ENCODE measurements at places on chromosomes 2 and 18.

DNA sequence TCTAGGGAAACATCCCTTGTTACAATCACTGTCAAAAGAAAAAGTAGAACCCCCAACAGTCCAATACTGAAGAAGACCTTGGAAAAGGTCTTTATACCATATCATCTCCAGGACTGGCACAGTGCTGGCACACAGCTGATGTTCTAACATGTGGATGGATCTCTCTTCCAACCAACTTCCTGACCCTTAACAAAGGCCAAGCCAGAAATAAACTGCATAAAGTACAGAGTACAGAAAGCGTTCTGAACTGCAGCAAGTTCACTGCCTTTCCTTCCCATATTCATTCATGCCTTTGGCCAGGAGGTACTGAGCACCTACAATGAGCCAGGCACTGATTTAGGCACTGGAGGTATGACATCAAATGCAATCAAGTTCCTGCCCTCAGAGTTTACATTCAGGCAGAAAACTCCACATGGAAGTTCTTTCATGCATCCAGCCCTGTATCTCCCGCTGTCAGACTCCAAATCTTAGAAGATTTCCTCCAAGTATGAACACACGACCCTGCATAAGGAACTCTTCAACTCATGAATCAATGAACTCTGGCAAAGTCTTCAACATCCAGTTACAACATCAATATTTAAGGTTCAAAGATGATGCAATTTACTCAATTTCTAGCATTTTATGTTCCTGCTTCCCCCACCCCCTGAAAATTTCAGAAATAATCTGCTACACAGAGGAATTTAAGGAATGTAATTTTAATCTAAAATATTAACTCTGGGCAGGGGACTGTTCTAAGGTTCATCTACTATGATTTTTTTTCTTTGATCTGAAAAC lies 33.8 kb downstream of the ACVR1 start:
- DNase-seq = no peak

GRCh38 chr2:135786823-135787222 lies 45.2 kb downstream of the UBXN4 start:
- DNase-seq = no peak

GRCh38 chr2:151302404-151302803 lies 12.9 kb upstream of the NMI start:
- DNase-seq = no peak

DNA sequence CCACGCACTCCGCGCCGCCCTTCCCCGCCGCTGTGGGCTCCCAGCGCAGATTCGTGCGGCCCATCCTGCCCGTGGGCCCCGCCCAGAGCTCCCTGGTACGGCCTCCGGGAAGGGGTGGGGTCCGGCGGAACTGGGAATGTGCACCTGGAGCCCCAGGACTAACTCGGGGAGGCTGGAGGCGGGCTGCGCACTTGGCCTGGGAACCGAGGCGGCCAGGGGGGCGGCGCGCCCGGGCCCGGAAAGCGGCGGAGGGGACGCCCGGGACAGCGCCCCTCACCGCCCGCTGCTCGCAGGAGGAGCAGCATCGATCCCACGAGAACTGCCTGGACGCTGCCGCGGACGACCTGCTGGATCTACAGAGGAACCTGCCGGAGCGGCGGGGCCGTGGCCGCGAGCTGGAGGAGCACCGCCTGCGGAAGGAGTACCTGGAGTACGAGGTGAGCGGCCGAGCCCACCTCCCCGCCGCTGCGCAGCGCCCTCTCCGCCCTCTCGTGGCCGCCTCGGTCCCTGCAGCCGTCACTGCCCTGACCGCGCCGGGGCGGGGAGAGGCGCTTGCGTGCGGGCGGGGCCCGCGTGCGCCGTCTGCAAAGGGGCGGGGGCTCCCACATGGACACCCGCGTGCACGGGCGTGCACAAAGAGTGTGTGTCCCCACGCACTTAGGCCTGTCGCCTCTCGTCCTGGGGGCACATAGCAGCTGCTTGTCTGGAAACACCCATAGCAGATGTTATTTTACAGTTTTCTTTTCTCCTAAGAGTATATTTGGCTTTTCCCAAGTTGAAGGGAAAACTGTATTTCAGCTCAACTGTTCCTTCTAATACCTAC lies 25.2 kb downstream of the PSD4 start:
- DNase-seq = peak; percentile 82

DNA sequence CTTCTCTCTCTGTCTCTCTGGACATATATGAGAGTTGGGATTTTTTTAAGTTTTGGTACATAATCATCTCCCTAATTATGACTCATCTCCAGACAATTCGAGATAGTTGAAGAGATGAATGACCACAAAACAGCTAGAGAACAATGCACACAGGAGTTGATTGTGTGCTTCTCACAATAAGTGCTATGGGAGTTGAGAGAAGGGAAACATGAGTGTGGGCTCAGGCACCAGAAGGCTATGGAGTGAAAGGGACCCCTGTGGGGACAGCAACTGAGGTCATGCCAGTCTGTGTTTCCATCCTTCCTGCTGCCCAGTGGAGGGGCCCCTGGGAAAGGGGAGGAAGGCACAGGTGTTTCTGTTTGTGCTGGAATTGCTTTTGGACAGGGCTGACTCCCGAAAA lies 6.5 kb upstream of the YWHAQ start:
- DNase-seq = peak; percentile 54

GRCh38 chr2:36748166-36748565 lies 51.7 kb downstream of the VIT start:
- no peak for DNase-seq

GRCh38 chr18:10896851-10897250 lies 252.5 kb downstream of the PIEZO2 start:
- no peak for DNase-seq

DNA sequence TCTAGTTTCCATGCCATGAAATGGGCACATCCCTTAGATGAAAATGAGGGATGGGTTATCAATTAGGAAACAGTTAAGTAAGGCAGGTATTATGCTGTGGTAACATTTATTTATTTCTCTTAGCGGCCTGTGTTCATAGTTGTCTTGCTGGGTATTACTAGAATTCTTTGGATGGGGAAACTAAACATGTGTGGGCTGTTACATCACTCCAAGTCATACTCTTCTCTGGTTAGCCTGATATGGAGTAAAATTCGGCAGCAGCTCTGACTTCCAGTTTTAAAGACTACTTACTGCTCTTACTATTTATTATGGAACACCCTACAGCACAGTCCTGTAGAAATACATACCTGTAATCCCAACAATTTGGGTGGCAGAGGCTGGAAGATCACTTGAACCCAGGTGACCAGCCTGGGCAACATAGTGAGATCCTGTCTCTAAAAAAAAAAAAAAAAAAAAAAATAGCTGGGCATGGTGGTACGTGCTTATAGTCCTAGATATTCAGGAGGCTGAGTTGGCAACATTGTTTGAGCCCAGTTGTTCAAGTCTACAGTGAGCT lies 33.1 kb upstream of the RASGRP3 start:
- no peak for DNase-seq

- DNase-seq = no peak
Observed at GRCh38 chr2:26298638-26299393, 47.1 kb upstream of the SELENOI start.

DNA sequence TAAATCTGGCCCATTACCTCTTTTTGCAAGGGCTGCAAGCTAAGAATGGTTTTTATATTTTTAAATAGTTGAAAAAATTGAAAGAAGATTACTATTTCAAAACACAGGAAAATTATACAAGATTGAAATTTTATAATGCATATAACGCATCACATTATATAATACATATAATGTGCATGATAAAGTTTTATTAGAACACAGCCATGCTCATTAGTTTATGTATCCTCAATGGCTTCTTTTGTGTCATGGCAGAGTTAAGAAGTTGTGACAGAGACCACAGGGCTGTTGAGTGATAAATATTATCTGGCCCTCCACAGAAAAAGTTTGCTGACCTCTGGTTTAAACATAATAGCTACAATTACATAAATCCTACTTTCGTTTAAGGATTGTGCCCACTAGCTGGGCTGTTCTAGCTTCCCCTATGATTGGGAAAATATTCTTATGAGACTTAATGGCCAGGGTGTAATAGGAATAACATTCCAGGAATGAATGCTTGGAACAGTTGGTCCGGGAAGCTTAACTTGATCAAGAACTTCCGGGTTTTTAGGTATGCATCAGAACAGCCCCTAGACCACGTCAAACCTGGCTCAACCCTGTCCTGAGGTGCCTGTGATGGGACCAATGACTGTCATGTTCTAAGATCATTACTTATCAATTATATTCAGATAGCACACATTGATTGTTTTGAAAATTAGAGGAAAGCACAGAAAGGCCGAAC lies 98.7 kb upstream of the LPIN2 start:
- no peak for DNase-seq

- no peak for DNase-seq
Observed at GRCh38 chr18:35982409-35983114, 10.1 kb downstream of the RMP24 start.

GRCh38 chr2:95314964-95315611 lies 17.9 kb downstream of the KCNIP3 start:
- peak; percentile 26 for DNase-seq

- DNase-seq = no peak
Observed at GRCh38 chr2:237549216-237549615, 17.2 kb upstream of the PRLH start.

DNA sequence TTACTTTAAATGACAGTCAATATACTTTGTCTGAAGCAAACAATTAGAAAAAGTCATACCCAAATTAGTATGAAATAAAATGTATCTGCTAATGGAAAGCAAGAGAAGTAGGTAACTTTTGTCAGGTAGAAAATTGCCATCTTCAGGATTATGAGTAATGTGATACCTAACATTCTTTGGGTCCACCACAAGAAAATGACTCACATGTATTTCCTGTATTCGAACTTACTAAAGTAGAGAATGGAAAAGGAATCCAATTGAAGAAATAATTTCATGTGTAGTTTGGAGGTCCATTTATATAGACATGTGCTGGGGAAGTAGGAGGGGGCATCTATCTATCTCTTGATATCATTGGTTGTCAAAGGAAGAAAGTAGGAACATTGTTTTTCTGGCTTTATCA lies 636.2 kb upstream of the CHAC2 start:
- DNase-seq = no peak

GRCh38 chr18:36196238-36196995 lies 9.1 kb downstream of the MOCOS start:
- peak; percentile 56 for DNase-seq

GRCh38 chr2:119431155-119431975 lies at the start of gene TMEM37:
Gene TMEM37, plus strand, starts transcription at chr2:119431854. Its CDS starts 50 bp downstream, at chr2:119431904.
- peak; percentile 86 for DNase-seq

- peak; percentile 67 for DNase-seq
Observed at GRCh38 chr2:212424082-212424481, 114.5 kb downstream of the ERBB4 start.

GRCh38 chr2:40457837-40458236 lies 5.9 kb upstream of the SLC8A1 start:
- DNase-seq = no peak

DNA sequence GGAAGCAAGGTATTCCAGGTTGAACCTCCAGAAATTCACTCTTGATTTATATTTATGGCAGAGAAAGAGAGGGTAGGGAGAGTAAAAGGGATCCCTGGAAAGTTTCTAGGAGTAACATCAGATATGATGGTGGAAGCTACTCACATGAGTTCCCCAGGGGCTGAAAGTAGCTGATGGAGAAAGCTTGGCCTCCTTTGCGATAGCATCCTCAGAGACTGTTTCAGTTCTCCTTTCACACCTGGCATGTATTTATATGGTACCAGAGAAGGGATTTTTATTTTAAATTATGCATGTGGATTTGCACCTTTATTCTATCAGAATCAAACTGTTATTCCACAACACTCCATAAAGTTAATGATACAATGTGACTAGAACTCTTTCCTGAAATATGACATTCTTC lies 126.3 kb upstream of the OSR1 start:
- no peak for DNase-seq

DNA sequence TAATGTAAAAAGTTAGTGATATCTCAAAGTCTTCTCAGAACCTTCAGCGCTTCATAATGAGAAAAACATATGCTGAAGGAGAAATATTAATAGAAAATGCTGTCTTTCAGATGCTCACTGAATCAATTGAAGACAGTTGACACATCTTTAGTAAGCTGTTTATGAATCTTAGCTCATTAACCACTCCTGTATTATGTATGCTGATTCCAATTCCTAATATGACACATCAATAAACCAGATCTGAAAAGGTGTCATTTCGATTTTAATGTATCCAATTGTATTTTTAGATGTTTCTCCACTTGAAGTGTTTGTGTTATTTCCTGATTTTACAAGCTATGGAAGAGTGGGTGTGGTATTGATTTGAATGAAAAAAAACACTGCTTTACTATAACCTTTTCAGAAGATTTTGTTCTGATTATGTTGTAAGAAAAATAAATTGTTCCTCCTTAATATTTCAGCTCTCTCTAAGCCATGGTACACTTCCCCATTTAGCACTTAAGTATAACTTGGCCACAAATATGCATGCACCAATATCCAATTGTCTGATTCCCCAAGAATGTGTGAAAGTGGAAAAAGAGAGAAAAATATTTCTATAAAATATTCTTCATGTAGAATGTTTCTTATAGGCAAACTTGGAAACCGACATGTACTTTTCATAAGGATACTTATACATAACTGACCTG lies 569.8 kb downstream of the ARHGAP15 start:
- DNase-seq = no peak

- no peak for DNase-seq
Observed at GRCh38 chr2:239694487-239694886, 293.7 kb upstream of the HDAC4 start.

GRCh38 chr2:209424199-209424701 lies 403 bp downstream of the MAP2 start:
- peak; percentile 83 for DNase-seq

- peak; percentile 20 for DNase-seq
Observed at GRCh38 chr2:133591164-133591563, 22.9 kb upstream of the NCKAP5 start.

DNA sequence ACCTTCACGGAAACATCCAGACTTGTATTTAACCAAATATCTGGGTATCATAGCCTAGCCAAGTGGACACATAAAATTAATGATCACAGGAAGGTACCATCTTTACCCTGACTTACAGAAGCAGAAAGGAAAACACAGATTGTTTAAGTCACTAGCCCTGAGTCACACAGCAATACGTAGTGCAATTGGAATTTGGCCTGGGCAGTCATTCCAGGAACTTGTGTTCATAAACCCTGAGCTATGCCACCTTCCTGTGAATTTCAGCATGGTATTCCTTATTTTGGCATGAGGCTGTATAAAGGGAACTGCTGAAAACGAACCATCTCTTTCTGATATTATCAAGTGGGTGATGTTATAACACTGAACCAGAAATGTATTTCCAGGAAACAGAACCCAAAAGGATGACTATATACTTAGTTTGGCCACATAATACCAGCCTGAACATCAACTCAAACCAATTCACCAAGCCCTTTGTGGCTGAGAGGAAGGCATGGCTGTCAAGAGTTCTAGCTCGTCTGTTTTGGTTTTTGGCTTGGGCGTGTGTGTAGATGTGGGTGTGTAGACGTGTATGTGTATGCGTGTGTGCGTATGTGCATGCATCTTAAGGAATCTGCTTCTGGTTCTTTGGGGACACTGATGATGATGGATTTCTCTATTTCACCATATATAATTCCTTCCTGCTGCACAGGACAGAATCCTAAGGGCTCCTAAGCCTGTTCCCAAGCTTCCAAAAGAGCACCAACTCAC lies 533.4 kb upstream of the ID2 start:
- no peak for DNase-seq

- DNase-seq = no peak
Observed at GRCh38 chr2:74079522-74080341, 68.0 kb downstream of the BOLA3 start.

Measured in NCI-H69 (cell line).